Stimulated activated CD8-positive, alpha-beta memory T cell treated with anti-CD3 and anti-CD28 coated beads, Interleukin-4, amount 100 ng/mL, for 24 hours (primary cell): ENCODE measurements at places on chromosomes 11 and 22.
A peak's percentile ranks its signal among the peaks of the same experiment; 100 is the strongest.

DNA sequence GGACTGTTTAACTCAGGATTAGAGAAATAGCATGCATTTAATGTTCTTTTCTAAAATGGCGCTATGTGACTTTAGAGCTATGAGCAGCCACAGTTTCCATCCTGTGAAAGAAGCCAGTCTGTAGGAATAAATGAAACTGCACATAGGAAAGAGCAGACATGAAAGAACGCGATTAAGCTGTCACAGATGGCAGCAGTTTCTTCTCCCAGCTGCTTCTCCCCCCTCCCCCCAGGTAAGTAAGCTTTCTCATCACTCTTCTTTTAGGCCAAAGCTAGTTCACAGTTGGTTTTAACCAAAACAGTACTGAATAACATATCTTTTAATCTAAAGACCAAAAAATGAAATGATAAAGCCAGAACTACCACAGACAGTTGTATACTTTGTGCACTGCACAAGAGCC, 266.4 kb downstream of the KCNA4 start:
- DNase-seq, result no peak

- DNase-seq, result no peak
Measured at GRCh38 chr11:61868571-61869428, 22.5 kb downstream of the FADS3 start.

- peak; percentile 82 for DNase-seq
Measured at GRCh38 chr22:36781656-36782627, 6.0 kb upstream of the IFT27 start.

- no peak for DNase-seq
Measured at GRCh38 chr11:84691830-84692229, 935.3 kb downstream of the DLG2 start.

GRCh38 chr11:10504490-10504889, 36.5 kb downstream of the RNF141 start:
- no peak for DNase-seq

- DNase-seq, result no peak
Measured at GRCh38 chr11:115682101-115682500, 177.9 kb upstream of the CADM1 start.

- no peak for DNase-seq
Measured at GRCh38 chr11:64759722-64760719, at the start of gene PYGM. PYGM (minus strand) TSS chr11:64759974; CDS start chr11:64759898, 76 bp downstream.

DNA sequence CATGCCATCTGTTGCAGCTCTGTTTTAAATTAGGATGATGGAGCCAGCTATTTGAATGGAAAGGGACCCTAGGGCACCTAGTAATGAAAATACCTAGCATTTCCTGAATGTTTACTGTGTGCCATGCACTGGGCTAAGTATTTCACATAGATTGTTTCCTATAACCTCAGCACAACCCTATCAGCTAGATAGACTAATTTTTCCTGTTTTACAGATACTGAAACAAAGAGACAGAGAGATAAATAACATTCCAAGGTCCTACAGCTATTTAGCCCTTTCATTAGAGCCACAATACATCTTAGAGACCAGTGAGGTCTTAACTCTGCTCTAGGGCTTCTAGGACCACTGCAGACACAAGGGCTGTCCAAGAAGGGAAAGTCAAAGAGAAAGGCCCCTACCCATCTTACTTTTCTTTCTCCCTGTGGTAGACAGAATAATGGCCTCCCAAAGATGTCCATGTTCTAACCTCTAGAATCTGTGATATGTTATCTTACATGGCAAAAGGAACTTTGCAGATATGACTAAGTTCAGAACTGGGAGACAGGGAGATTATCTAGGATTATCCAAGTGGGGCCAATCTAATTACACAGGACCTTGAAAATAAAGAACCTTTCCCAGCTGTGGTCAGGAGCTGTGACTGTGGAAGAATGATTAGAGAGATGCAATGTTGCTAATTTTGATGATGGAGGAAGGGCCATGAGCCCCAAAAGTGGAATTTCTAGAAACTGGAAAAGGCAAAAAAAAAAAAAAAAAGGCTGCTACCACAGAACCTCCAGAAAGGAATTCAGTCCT, 157.0 kb downstream of the CCDC34 start:
- no peak for DNase-seq

DNA sequence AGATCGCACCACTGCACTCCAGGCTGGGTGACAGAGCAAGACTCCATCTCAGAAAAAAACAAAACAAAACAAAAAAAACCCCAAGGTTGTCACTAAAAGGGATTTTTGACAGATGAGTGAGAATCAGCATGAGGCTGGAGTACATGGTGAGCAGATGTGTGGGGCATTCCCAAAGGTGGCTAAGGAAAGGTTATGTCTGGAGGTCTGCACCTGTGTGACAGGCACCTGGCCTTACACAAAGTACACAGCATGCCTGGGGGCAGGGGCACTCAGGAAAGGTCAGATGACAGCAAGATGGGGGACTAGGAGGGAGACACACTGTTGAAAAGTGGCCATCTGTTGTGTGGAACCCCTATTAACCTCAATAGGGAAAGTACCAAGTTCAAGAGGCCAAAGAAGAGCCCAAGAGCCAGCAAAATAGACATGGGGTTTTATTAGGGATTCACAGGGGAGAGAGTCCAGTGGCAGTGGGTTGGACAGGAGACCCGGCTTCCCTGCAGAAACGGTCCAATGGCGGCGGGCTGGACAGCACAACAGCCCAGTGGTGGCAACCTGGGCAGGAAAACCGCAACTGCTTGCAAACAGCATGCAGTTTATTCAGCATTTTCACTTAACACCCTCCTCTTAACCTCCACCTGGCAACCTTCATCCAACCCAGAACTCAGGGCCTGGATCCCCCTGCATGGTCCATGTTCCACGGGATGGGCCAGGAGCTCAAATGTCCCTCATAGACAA, 101.1 kb downstream of the MICAL2 start:
- DNase-seq, result no peak

DNA sequence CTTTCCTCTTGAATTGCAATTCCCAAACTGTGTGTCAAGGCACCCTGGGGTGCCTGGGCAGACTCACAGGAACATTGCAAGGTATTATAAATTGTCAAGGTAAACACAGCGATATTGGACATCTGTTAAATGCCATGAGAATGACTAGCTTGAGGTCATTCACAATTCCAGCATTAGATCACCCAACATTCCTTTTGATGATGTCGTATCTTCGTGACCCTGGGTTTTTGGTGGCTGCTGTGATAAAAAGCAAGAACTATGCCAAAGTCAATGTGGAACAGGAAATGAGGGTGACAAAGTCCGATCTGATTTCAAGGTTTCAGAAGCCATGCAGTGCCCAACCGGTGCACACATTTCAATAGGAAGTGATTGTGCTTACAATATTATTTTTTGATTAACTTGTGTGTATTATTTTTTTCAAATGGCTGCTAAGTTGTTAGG, 458.4 kb downstream of the MIAT start:
- DNase-seq, result no peak

DNA sequence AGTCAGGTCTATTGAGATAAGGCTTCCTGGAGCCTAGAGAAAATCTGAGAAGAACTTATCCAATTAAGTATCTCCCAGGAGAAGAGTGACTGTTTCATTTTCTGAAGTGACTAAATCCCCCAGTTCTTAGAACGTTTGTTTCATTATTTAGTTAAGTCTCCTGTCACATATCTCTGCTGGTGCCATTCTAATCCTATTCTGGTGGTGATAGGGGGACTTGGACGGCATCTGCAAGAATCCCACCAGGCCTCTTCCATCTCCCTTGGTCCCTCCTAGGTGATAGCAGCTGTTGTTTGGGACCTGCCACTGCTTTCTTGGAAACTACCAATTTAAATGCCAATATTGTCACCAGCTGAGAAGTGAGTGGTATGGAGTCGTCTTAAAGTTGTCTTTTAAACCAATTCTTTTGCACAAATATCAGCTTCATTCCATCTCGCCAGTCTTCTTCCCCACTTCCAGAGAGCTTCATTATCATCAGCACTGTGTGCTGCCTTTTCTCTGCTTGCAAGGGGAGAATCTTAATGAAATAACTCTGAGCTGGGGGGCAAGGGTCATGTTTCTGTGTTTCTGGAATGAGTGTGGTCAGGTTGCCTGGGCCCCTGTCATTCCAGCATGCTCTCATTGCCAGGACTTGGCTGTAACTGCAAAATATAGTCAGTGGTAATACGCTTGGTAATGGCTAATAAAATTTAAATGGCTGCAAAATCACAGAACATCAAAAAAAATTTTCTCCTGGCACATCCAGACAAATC, 104.8 kb downstream of the LDLRAD3 start:
- no peak for DNase-seq

GRCh38 chr11:27477831-27478230, 5.2 kb upstream of the LGR4 start:
- no peak for DNase-seq

DNA sequence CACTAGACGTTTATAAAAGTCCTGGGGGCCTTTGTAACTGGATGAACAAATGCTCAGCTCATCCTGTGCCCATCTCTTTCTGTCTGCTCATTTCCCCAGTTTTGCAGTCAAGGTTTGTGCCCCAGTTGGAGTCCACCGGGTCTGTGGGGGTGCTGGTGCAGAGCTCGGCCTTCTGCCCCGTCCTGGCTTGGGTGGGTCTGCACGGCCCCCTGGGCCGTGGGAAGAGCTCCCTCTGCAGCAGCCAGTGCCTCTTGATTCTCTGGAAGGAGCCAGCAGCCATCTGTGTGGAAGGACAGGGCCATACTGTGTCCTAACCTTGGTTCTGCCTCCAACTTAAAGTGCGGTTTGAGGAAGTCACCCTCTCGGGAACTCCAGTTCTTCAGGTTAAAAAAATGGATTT, 140.2 kb downstream of the NTM start:
- DNase-seq, result no peak

DNA sequence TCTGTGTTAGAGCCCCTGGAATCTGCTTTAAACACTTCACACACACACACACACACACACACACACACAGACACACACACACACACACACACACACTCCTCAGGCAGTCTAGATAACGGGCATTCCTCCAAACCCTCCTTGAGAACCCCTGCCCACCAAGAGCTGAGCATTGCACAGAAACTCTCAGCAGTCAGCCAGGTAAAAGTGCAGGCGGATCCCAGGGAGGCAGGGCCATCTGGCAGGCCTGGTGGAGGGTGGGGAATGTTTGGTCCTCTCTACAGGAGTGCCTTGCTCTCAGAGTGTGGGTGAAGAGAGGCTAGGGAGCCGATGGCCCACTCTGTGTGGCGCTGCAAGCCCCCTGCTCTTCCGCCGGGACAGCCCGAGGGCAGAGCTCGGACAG, 190.2 kb downstream of the BUD13 start:
- no peak for DNase-seq
